ENCODE measurements at places on chromosomes 13 and 19.

DNA sequence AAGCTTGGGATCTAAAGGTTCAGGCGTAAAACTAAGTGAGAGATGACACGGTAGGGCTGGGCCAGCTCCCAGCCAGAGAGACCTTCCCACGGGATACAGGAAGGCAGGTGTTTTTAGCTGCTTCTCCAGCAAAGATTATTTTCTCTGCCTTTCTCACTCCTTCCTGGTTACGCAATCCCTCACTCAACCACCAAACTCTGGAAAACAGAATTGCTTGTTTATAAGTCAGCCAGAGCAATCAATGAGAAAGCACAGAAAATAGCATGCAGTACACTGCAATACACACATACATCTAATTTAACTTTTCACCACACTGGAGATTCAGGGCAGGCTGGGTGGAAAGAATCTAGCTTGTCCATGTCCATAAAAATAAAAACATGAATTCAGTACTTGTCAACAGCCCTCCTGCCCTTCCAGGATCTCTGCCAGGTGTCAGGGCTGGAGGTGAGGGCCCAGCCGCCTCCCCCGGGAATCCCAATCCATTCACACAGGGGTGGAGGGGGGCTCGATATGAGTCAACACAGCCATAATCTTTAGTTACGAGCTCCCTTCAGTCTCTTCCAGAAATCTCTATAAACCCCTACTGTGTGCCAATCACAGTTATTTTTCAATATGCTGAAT, 12.2 kb downstream of the RHPN2 start:
- no peak for DNase-seq

DNA sequence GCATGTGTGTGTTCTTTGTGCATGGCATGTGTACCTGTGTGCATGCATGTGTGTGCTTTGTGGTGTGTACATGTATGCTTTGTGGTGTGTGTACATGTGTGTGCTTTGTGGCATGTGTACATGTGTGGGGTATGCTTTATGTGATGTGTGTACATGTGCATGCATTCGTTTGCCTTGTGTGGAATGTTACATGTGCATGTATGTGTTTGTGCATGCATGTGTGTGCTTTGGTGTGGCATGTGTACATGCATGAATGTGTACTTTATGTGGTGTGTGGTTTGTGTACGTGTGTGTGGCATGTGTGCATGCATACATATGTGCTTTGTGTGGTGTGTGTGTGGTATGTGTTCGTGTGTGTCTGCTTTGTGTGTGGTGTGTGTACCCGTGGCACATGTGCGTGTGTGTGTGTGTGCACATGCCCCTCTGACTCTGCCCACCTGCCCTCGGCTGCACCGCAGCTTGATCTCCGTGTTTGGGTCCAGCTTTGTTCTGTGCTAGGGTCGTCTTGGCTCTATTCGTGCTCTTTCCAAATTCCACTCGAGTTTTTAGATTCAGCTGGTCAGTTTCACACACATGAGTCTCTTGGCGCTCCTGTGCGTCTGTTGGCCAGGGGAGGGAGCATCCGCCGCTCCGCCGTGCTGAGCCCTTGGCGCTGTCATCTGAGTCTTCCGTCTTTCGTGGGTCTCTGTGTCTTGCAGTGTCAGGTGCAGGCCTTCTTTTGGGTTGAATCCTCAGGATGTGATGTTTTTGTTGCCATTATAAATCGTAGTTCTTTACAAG, 46.5 kb upstream of the TFDP1 start:
- DNase-seq = no peak

GRCh38 chr19:554817-555216, 11.0 kb downstream of the GZMM start:
- DNase-seq = no peak

GRCh38 chr19:42252365-42253244, 2.3 kb downstream of the ERF start:
- DNase-seq = no peak

GRCh38 chr19:45069056-45069455, 7.2 kb downstream of the ZNF296 start:
- DNase-seq = no peak

GRCh38 chr19:37329686-37330085, 41.2 kb upstream of the ZNF527 start:
- DNase-seq = no peak

DNA sequence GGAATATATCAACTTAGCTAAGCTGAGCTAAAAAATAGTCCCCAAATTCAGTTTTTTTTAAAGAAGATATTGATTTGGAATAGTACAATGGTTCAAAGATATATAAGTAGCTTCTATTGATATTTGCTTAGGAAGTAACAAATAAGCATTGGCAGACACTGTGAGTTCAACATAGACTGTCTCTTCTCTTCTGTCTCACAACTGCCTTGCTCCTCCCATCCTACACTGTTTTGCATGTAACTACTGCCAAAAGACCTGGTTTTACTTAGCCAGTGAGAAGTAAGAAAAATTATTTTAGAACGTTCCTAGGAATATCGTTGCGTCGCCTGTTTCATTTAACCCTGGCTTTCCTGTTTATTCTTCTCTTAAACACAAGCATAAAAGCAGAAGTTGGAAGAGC, 859.0 kb upstream of the SPRY2 start:
- DNase-seq = no peak

DNA sequence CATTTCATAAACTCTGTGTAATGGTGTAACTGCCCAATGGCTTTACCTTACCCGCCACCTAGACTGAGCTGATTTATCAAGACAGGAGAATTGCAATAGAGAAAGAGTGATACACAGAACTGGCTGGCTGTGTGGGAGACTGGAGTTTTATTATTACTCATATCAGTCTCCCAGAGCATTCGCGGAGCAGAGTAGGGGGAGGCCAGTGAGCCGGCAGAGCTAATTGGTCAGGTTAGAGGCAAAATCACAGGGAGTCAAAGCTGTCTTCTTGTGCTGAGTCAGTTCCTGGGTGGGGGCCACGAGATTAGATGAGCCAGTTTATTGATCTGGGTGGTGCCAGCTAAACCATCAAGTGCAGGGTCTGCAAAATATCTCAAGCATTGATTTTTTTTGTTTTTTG, 23.4 kb upstream of the SLITRK1 start:
- no peak for DNase-seq
